ENCODE measurements at places on chromosomes 11 and 22.

DNA sequence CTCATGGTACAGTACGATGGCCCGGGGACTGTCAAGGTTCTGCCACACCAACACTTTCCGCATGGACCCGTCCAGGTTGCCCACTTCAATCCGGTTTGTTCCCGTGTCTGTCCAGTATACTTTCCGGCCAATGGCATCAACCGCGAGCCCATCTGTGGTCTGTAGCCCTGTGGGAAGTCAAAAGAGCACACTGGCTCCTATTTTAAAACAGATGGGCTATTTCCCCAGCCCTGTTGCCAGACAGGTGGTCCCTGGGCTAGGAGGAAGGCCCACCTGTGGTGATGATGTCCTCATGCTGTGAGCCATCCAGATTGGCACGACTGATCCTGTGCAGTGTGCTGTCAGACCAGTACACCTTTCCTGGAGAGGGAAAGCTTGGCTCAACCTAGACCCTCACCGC is 30.4 kb upstream of the CKAP5 start:
- DNase-seq: no peak

- no peak for DNase-seq
Observed at GRCh38 chr11:127926721-127927120, 660.6 kb downstream of the ETS1 start.

GRCh38 chr22:46055181-46055875 is 78.4 kb upstream of the WNT7B start:
- peak; percentile 58 for DNase-seq

DNA sequence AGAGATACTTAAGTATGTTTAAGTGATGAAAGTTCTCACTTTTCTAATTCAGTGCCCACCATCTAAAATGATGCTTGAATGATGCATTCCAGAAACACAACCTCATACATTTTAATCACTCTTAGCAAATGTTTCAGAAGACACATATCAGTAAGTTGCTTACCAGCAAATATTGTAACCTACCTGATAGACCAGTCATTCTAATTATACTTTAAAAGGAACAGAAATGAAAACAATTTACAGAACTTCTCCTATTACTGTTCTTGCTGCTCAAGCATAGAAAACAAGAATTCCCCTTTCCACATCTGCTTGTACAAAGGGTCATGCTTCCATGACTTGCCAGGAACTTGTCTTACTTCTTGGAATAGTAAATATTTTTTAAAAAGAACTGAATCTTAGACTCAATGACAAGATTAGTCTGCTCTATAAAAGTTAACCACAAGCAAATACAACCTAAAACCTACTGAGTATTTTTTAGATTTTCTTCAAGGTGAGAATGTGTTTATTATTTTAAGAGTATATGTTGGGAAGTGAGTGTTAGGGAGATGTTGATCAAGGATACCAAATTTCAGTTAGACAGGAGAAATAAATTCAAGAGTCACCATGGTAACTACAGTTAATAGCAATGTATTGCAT is 82.0 kb upstream of the SC5D start:
- DNase-seq: no peak

GRCh38 chr11:773830-774229 is 3.5 kb downstream of the GATD1 start:
- no peak for DNase-seq

DNA sequence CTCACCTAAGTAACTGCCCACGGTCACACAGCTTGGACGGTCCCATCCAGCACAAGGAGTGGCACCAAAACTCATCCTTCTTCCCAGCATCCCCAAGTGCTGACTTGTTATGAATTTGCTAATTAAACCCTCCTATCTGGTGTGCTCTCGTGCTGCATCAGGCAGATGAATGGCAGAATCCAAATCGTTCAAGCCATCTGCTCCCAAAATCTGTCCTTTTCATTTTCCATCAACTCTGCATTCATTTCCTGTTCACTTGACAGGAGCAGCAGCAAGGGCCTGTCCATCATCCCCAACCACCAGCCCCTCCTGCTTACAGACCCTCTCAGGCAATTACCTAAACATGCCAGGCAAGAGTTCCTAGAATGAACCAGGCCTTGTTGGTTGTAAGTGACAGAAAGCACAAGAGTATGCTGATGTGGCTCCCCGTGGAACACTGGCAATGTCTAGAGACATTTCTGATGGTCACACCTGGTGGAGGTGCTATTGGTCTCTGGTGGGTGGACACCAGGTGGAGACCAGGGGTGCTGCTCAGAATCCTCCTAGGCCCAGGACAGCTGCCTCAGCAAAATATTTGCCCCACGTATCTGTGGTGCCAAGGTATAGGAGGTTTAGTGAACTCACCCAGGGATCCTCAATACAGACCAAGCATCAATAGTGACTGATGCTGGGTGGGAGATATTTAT is 832.5 kb downstream of the TBC1D22A start:
- no peak for DNase-seq

DNA sequence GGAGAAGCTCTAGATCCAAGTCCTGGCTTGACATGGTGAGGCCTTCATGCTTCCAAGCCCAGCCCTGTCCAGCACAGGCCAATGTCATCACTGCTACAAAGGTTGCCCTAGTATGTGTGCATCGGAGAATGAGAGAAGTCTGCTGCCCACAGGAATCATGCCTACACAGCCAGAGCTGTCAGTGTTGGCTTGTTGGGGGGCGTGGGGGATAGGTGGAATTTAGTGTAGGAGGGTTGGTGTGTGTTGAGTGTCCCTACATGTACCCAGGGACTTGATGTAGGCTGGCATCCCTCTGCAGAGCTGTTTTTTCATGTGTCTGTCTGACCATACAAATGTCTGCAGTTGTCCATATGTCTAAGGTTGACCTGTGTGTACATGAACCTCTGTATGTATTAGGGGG is 37.6 kb downstream of the SLC22A12 start:
- DNase-seq: no peak

DNA sequence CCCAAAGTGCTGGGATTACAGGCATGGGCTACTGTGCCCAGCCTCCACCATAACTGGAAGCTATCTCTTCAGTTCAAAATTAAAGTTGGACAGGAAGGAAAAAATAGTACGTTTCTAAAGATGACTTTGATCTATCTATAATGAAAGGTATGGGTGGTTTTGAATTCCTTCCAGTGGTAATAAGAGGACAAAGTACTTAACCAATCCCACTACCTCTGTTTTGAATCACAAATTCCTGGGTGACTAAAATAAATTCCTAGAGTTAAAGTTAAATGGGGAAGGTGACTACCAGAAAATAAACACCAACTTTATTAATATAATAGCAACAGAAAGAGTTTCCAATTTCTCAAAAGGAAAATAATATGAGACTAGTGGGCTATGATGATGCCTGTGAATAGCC is 9.1 kb downstream of the PHF5A start:
- DNase-seq: no peak

GRCh38 chr11:61509043-61510029 is 787 bp downstream of the LRRC10B start:
- peak; percentile 87 for DNase-seq

GRCh38 chr22:40463017-40463631 is 92.7 kb downstream of the SGSM3 start:
- peak; percentile 87 for DNase-seq

- no peak for DNase-seq
Observed at GRCh38 chr11:131300439-131300717, 70.0 kb upstream of the NTM start.

GRCh38 chr22:50339945-50340879 is 2.9 kb upstream of the PPP6R2 start:
- DNase-seq: peak; percentile 18

- DNase-seq: no peak
Observed at GRCh38 chr22:42910221-42910942, 53.3 kb upstream of the ARFGAP3 start.

DNA sequence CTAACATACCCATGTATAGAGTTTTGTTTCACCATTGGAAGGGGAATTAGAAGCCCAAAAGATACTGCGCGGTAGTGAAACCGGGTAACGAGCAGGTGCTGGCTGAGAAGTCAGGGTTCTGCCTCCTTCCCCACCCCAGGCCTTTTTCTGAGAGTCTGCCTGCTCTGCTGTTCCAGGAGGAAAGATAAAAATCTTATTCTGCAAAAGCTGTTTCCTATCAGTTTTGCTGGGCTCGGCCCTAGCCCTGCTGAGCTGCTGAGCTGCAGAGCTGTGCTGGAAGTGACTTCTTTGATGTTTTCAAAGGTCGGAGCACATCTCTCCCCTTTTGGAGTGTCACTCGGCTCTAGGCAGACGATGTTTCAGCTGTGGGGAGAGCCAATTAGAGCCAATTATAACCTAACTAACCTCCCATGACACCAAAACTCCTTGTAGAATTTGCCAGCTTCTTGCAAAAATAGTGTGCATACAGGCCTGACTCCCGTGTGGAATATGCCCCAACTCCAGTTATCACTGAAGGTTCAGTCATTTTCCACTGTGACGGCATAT is 59.4 kb downstream of the SPATA19 start:
- no peak for DNase-seq

GRCh38 chr11:65381716-65382032 is 772 bp downstream of the SLC25A45 start:
- DNase-seq: no peak

DNA sequence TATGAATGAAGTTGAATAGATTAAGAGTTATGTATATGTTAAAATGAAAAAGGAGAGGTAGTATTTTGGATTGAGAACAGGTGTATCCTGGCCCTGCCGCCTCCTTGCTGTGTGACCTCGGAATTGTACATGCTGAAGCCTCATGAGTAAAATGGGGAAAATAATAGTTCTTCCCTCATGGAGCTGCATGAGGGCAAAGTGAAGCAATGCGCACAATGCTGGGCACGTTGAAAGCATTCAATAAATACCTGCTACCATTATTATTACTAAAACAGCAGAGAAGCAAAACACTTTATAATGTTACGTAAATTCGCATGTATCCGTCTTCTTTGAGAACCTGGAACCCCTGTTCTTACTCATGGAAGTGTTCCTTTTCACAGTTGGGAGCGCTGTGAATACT is 5.7 kb downstream of the AMOTL1 start:
- DNase-seq: no peak

DNA sequence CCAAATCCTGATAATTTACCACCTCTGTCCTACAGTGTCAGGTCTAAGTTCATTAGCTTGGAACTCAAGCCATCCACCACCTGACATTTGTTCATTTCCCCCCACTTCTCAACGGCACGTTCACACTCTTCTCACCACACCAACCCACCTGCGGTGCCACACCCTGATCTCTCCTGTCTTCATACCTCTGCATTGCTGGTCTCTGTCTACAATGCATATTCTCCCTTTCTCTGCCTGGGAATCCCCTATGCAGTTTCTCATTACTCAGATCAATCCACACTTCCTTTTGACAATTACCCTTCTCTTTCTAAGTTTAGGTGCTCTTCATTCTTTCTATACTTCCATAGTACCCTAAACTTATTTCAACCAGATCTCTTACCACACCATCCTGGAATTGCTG is 20.4 kb upstream of the EMSY start:
- DNase-seq: no peak

DNA sequence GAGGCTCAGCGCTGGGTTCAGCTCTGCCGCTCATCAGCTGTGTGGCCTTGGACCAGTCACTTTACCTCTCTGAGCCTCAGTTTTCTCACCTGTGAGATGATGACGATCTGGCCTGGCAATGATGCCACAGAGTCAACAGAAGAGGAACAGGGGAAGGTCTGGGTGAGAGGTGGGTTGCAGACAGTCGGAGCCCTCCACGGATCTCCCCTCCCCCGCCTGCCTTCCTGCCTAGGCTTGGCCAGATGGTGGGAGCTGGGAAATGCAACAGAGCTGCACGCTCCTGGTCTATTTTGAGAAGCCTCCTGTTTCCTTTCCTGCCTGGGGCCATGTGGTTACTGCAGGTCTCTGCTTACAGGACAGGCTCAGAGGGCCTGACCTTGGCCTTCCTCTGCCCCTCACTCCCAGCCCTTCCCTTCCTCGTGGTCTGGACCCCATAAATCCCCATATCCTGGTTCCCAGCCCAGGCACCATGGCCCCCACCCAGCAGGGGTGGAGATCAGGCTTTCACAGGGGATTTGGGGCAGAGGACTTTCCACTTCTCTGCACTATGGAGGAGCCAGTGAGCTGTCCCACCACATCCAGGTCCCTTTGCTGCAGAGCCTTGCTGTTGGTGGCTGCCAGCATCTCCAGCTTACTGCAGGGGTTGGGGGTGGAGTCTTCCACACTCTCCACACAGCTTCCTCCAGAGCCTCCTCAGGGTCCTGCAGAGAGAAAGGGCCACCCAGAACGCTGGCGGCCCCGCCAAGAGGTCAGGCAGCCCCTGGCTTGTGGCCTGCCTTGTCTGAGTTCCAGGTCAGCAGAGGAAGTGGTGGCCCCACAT is 46.9 kb downstream of the C11orf96 start:
- DNase-seq: peak; percentile 53

DNA sequence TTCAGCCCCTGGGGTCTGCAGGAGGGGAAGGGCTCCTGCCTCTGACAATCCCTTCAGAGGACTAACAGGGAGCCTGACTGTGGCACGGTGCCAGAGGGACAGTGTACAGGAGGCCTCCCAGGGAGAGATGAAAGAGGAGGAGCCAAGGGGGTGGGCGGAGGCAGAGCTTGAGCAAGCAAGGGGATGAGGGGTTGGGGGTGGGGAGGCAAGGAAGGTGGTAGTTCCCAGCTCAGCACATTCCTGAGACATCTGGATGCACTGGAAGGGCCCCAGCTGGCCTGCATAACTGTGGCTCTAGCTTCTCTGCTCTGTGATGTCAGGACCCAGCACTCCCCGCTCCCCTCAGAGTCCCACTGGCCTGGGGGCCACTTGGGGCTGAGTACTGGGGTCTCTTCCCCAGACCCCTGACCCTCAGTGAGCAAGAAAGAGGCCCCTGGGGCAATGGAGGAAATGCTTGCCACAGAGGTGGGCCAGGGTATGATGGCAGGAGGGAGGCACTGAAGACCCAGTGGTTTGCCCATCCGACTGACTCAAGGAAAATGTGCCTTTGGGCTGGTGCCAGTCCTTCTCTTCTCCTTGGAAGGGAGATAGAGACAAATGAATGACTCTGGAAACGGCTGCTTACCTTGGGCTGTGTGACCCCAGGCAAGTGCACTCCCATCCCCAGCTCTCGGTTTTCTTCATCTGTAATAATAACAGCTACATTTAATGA is 13.3 kb downstream of the CREB3L1 start:
- no peak for DNase-seq

DNA sequence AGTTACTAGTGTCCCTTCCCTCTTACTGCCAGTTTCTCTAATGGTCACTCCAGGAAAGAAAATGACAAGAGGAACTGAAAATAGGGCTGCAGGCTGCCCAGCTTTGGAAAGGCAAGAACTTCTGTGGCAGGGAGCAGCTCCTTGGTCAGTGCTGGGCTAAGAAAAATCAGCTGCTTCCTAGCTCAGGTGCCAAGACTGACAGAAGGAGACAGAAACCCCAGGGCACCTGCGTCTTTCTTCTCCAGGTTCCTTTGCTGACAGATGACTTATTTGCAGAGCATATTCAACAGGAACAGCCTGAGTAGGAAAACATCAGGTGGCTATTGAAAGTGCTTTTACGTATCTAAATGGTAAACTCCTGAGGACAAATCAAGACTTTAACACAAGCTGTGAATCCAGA is 25.4 kb downstream of the MAML2 start:
- DNase-seq: no peak

GRCh38 chr22:26515931-26516330 is 3.7 kb upstream of the TFIP11 start:
- no peak for DNase-seq

- DNase-seq: no peak
Observed at GRCh38 chr11:65491163-65491465, 7.7 kb upstream of the MALAT1 start.

- DNase-seq: no peak
Observed at GRCh38 chr11:128551611-128552335, 35.6 kb downstream of the ETS1 start.

Data from KBM-7 (cell line).